ENCODE measurements at places on chromosomes 6 and 20. TPM values are rescaled to one million over a fixed set of nuclear protein-coding genes. Genes with fewer than 3 reads are reported as not detected.

DNA sequence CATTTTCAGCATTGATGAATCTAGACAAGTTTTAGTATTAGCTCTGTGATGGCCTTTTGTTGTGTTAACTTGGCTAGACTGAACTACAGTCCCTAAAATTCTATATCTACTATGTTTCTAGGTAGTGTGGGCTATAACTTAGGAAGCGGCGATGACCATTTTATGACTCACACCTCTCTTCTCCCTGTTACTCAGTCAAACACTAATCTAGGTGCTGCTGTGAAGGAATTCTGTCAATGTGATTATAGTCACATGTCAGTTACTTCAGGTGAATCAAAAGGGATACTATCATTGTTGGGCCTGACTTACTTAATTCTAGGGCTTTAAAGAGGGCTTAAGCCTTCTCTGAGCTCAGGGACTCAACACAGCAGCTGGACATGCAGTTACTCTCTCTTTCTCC is 691.5 kb upstream of the MAP3K7 start:
- H3K4me1 ChIP-seq, result no peaks in the 10 kb centered on the region
- H3K27ac ChIP-seq, result no peak overlapping the region
- H3K4me3 ChIP-seq, result no peak overlapping the region

GRCh38 chr6:45480752-45481415 is 103.2 kb upstream of the SUPT3H start:
- no peak overlapping the region for H3K4me3 ChIP-seq
- no peaks in the 10 kb centered on the region for H3K27me3 ChIP-seq
- no peaks in the 10 kb centered on the region for H3K36me3 ChIP-seq
- H3K4me1 ChIP-seq, result peaks cover 18% of the 10 kb centered on the region

- no peak within 1 kb of the TSS for H3K27ac ChIP-seq
- no peaks in the 10 kb centered on the region for H3K36me3 ChIP-seq
- H3K4me3 ChIP-seq, result no peak within 1 kb of the TSS
- no peak for DNase-seq
Observed at GRCh38 chr20:44355498-44356352, at the start of gene HNF4A. Gene HNF4A, plus strand, starts transcription at chr20:44355699. Its CDS starts 106 bp downstream, at chr20:44355805.

Gene RUNX2
- 9.3 TPM for total RNA-seq

- peak within 1 kb of the TSS; percentile 18 for H3K4me3 ChIP-seq
- peak within 1 kb of the TSS; percentile 31 for H3K27ac ChIP-seq
- peaks cover 36% of the 10 kb centered on the region for H3K27me3 ChIP-seq
- peak; percentile 42 for DNase-seq
Observed at GRCh38 chr6:149897855-149898744, at the start of gene RAET1E. Gene RAET1E, minus strand, starts transcription at chr6:149898113. Its CDS starts 7,212 bp downstream, at chr6:149890901.

Gene C20orf144
- 0.30 TPM for total RNA-seq

DNA sequence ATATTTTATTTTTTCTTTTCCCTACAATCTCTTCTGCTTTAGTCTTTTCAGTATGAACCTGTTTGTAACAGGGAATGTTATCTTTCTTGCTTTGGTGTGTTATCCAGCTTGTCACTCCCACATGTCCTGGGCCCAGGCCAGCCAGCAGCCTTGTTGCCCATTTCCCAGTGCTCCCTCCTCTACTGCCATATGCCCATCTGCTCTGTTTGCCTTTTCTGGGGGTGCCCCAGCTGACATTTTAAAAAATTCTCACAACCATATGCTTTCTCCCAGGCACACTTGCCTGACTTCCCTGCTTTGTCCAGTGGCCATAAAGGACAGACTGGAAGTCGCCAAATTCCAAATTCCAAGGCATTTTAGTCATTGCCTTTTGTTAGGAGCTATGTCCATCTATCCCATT is 23.6 kb upstream of the LMBRD1 start:
- H3K4me1 ChIP-seq, result peaks cover 27% of the 10 kb centered on the region
- no peak overlapping the region for H3K4me3 ChIP-seq
- no peaks in the 10 kb centered on the region for H3K27me3 ChIP-seq
- no peak for DNase-seq
- H3K27ac ChIP-seq, result peak overlapping the region; percentile 35
- H3K36me3 ChIP-seq, result peaks cover 2% of the 10 kb centered on the region

DNA sequence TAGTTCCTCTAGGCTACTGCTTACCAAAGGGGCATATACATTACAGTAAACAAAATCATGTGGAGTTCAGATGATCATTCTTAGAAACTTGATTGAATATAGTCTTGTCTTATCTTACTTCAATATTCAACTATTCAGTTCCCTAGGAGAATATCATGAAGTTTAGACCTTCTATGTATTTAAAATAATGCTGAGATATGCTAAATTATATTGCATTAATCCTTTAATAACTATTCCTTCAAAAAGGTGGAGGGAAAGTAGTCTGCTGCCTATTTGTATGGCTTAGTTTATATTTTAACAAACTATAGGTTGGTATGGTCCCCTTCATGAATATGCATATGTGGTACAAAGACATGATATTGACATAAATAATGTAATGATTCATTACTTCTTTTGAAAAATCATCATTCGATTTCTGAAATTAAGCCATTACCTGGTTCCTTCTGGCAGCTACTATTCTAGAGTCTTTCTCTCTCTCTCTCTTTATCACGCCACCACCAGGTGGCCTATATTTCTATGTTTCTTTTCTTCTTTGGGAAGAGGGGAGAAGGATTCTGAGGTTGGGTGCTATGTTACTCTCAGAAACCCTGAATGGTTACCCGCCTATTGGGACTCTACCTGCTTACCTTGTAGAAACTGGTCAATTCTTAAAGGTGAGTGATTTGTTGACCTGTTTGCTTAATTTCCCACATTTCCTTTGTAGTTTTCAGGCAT is 855.8 kb downstream of the HACE1 start:
- no peak overlapping the region for H3K27ac ChIP-seq
- no peaks in the 10 kb centered on the region for H3K4me1 ChIP-seq
- H3K27me3 ChIP-seq, result no peaks in the 10 kb centered on the region
- no peak for DNase-seq
- no peak overlapping the region for H3K4me3 ChIP-seq

Gene FNDC11
- total RNA-seq, result 0.35 TPM
